ENCODE measurements at places on chromosomes 11 and 22.
A peak's percentile ranks its signal among the peaks of the same experiment; 100 is the strongest.

GRCh38 chr11:120558744-120559431 lies 47.3 kb downstream of the GRIK4 start:
- DNase-seq: no peak

DNA sequence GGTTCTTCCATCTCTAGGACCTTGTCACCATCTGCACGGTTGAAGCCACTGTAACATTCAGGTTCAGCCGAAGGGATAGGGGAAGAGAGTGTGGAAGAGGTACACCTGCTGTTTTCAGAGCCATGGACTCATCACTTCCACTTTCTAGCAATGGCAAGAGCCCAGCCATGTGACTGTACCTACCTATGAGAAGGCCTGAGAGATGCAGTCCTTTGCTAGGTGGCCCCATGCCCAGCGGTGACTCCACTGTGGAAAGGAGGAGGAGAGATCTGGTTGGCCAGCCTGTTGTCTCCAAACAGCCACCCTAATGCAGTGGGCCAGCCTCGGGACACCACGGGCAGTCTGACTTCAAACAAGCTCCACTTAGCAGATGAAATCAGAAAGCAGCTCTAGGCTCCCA lies 16.0 kb downstream of the RASD2 start:
- no peak for DNase-seq

DNA sequence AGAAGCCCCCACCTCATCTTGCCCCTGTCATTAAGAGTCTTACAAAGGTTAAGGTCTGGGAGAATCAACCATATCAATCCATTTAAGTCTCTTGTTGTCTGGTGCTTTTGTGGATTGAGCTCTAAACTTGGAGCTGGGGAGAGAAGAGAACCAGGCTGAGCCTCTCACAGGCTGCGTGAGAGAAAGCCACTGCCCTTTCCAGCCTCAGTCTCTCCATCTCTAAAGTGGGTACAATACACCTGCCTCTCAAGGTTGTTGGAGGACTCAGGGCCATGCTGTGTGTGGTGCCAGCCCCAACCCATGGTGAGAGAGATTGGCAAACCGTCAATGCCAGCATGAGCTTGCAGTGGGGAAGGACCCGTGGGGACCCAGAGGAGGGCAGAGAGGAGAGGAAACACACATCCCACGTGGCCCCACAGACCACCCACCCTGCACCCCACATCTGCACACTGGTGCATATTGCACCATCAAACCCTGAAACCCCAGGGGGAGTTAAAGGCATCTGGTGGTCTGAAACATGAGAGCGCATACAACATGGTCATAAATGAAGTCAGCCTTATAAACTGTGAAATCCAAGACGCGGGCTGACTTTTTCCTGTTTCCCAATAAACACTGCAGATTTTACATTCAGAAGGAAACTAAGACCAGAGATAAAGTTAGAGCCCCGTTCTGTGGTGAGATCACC lies 27.5 kb upstream of the FBLN1 start:
- DNase-seq: no peak

DNA sequence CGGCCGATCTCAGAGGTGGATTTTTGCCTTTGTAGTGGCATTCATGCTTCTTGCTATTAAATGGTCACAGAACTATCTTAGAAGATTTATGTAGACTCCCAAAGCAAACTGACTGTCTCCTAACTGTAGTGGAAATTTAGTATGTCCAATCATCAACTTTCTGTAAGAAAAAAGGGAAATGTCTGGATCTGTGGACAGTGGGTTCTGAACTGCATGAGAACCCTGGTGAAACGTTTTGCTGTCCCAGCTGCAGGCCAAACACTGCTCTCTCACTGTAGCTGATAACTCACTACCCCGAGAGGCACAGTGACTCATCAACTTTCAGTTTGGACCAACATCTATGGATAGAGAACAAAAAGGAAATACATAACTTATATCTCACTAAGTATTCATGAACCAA lies 387.1 kb downstream of the SOX6 start:
- peak; percentile 89 for DNase-seq

DNA sequence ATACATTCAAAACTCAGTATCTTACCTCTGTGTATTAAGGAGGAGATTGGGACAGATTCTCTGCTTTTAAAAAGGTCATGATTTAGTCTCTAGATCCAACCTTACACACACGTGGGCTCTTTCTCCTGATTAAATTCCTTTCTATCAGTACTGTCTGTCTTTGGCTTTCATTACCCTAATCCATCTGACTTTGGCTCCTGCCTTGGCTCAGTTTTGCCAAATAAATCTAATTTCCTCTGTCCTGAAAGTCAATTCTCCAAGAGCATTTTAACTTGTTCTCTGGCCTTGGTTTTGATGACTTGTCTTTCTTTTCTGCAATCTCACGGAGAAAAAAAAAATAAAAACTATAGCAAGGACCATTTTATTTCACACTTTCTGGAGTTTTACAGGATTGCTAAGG lies 176.6 kb upstream of the PDGFD start:
- DNase-seq: no peak
